GM13976 (cell line): ENCODE measurements at places on chromosomes 4 and X.

- DNase-seq: no peak
Measured at GRCh38 chr4:27616166-27616565, 755.5 kb downstream of the STIM2 start.

DNA sequence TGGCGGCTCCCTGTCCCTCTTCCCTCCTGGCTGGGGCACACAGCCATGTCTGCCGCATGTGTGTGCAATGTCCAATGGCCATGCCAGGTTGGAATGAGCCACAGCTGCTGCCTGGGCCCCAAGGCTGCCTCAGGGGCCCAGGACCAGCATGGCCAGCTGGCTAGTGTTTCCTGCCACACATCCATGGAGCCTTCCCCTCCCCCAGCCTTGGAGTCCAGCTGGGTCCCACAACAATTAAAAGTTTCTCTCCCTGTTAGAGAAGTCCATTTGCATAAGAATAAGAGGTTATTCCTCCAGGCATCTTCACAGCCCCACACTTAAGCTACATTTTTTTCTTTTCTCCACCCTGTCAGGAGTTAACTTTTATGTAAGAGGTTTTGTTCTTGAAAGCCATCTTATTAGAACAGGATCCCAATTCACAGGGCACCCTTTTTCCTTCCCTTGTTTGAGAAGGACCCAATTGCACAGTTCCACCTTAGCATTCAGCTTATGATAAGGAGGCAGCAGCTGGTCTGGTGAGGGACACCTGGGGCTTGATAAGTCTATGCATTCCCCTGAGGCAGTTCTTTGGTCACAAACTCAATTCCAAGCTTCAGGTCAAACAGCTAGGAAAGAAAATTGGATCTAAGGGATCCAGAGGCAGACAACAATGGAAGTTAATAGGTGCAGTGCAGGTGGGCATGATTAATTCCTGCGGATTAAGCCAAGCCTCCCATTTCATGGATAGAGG lies 963.3 kb upstream of the GRIA3 start:
- no peak for DNase-seq

GRCh38 chrX:107625739-107626138 lies 2.6 kb upstream of the PRPS1 start:
- no peak for DNase-seq

- DNase-seq: no peak
Measured at GRCh38 chrX:25285598-25285997, 269.8 kb upstream of the ARX start.

DNA sequence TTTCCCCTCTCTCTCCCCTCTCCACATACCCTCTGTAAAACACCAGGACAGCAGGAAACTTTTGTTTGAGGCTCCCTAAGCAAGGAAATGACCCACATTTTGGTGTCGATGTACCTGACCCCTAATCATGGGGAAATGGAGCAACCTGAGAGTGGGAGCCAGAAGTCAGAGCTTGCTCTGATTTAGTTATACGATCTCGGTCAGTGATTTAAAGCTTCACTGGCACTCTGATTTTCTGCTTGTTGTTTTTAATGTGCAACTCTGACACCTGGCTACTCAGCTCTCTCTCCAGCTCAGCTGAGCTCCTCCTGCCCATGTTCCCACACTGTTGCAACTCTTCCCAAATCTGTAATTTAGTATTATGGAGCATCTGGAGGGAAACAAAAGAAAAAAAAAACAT lies 408.6 kb downstream of the ADAM29 start:
- no peak for DNase-seq

DNA sequence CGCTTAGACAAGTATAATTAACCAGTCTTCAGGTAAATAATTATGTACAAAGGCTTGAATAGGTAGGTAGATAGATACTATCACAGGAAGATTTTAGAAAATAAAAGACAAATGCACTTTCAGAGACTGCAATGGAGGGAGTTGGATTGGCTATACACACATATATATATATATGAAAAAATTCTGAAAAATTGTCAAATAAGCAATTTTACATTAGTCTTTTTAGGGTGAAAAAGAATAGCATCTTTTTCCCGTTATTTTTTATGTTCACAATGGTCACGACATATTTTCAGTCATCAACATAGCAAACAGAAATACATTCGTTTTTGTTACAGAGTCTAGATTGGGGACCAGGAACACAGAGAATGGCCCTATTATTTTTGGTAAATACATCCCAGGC lies 385.9 kb upstream of the ACTRT1 start:
- no peak for DNase-seq

- no peak for DNase-seq
Measured at GRCh38 chrX:53332204-53332603, 50.8 kb upstream of the IQSEC2 start.

DNA sequence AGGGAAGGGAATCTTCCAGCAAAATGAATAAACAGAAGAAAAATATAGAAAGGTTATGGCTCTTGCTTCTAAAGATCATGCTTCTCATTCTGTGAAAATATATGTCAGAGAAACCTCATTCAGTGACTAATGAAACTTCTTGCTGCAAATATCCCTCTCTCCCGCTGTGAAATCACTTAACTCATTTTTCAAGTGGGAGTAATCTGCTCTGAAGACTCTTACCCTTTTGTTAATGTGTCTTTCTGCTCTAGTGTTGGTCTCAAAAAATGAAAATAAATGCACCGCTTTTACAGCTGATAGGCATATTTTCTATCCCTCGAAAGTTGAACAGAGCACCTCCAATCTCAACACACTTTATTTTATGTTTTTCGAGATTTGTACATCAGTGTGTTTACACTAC lies 252.3 kb downstream of the NLGN4X start:
- no peak for DNase-seq

DNA sequence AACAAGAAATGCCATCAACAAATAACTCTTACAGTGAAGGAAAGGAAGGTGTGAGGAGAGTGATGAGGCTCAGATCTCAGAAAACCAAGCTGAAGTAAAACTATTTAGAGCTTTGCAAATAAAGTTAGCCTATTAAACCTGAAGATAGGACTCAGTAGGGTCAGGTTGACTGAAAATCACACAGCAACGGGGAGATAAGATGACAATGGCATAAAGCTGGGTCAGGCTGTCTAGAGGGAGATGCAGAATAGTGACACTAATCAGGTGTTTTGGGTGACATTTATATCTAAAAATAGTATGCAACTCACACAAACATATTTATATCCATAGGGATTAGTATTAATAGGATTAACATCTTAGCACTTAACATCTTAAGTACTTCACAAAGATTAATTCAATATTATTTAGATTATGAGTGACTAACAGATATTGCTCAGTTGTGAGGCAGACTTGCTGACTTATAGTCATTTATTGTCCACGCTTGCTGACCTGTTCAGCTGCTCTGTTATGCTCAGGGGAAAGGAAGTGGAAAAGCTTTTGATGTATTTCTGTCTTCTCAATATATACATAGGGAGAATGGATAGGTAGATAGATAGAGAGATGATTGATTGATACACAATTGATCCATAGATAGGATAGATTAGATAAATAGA lies 130.7 kb upstream of the GUCY1A1 start:
- DNase-seq: no peak

DNA sequence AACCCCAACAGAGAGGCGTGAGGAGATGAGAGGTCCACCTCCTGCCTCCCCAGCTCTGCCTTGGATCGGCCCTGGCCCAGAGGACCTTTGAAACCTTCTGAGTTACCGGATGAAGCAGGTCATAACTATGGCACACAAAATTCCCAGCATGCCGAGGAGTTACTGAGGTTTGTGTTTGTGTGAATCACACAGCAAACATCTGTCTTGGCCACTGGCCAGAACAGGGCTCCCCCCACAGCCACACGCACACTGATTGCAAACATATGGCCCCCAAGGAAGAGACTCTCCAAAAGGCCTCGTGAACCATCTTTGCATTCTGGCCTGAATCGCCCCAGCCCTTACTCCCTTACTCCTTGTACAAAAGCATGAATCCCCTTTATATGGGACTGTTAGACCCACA lies 18.9 kb downstream of the RPS4X start:
- no peak for DNase-seq

DNA sequence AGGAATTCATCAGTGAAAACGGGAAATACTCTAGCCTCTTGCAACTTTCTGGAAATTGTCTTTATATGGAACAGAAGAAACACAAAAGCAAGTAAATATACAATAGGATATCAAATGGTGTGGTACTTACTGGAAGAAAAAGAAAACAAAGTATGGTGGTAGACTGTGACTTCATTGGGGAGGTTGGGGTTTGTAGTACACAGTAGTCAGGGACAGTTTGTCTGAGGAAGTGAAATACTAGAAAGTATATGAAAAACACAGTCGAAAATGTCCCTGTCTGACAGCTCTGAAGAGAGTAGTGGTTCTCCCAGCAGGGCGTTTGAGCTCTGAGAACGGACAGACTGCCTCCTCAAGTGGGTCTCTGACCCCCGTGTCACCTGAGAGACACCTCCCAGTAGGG lies 390.0 kb upstream of the NWD2 start:
- DNase-seq: no peak

- DNase-seq: no peak
Measured at GRCh38 chr4:118396881-118397622, 44.2 kb upstream of the PRSS12 start.

DNA sequence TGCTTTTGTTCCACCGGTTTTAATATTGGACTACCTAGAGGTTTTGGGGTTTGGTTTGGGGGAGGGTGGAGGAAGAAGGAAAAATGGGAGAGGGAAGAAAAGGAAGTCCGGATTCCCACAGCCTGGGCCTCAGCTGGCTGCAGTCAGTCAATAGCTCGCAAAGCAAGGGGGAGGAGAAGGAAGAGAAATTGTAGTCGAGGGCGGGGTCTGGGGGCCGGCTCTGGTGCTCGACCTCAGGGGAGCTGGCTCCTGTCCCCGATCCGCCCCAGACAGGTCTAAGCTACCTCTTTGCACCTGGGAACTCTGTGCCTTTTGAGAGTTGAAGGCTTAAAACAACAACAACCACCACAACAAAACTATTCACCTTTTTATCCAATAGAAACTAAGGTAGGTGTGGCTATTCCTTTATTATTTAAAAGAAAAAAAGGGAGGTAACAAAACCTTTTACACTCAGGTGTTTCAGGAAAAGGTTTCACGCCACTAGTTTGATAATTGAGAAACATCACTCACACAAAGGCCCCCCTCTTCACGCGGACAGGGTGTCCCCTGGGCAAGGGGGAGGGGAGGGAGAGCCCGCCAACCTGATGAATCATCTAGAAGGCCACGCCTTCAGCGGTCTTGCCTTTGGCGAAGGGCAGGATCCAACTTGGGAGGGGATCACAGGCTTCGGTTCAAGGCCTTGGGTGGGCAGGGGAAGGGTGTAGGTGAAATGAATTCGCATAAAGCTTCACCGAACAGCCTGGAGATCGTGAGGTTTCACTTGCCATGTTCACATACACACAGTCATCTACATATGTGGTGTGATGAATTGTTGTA lies 1.6 kb upstream of the LNX1 start:
- DNase-seq: no peak

GRCh38 chr4:13538427-13538973 lies 5.8 kb downstream of the NKX3-2 start:
- DNase-seq: no peak

- DNase-seq: no peak
Measured at GRCh38 chr4:175215657-175216056, 297.5 kb downstream of the ADAM29 start.

DNA sequence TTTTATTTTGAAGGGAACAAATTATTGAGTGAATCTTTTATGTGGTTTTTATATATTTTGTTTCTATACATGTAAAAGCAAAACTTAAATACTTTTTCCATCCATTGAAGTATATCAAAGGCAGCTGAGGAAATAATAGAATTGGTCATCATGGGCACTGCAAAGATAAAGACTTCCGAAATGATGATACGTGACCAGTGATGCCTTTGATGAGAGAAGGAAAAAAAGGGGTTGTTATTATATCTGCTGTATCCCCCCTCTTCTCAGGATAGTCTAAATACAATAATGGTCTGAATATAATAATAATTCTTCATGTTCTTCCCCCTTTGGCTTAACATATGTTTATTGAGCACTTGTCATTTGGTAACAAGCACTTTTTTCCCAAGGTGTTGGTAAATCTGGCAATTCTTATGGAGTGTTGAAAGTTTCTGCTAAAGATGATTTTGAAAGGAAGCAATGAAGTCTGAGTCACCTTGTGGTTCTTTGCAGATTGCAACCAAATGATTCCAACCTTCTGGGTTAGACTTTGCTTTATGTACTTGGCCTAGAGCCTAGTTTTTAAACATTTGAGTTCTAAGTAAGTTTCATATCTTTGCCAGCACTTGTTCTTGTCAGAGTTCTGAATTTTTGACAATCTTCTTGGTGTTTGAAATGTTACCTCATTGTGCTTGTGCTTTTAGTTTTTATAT lies 60.8 kb downstream of the USP9X start:
- DNase-seq: no peak

GRCh38 chrX:74211911-74212310 lies 92.1 kb upstream of the ZCCHC13 start:
- no peak for DNase-seq

DNA sequence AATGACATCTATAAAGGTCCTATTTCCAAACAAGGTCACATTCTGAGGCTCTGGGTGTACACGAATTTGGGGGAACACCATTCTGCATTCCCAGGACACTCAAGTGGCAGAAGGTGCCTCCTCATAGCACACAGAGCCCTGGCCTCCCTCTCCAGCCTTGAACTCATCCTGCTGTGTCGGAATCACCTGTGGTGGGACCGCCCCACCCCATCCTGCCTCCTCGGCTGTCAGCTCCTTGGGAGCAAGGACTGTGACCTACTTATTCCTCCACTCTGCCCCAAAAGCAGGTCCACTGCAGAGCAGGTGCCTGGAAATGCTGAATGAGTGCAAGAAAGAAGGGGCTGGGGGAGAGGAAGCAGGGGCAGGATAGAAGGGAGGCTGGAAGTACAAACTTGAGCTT lies 33.5 kb downstream of the HTRA3 start:
- DNase-seq: no peak

DNA sequence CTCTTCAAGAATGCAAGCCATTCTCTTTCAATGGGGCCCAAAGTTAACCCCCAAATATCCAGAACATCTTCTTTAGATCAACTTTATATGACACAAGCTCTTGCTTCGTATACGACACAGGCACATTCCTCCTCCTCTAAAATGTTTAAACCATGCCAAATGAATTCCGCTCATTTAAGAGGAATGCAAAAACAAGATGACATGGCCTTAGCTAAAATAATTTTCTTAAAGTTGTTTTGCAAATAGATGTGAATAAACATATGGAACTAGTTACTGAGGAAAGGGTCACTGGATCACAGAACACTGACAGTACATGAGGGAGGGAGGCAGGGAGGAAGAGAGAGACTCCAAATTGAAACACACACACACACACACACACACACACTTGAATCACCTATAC lies 97.4 kb downstream of the RASL11B start:
- DNase-seq: no peak

DNA sequence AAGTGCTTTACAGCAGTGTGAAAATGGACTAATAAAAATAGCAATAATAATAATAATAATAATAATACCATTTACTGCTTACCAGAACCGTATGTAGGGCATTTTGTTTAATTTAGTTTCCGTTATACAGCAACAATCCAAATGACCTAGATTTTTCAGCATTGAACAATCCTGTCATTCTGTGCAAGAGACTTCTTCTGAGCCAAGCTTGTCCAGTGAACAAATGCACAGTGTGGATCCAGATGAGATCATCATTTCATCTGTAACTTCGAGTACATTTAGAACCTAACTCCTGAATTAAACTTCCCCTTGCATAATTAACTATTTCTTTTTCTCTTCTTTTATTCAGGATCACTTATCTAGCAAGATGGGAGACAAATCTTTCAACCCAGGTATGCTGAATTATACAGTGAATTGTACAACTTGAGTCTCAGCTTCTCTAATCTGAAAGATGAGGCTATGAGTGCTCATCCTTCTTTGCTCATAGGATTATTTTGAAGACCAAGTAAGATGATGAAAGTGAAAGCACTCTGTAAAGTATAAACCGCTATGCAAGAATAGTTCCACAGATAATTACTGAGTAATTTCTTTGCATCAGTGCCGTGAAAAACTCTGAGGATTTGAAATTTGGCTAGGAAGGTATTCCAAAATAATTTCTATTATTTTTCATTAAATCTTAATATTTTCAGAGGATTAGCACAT lies 6.6 kb downstream of the CLNK start:
- DNase-seq: no peak
